ENCODE measurements at places on chromosomes 3 and 15.

DNA sequence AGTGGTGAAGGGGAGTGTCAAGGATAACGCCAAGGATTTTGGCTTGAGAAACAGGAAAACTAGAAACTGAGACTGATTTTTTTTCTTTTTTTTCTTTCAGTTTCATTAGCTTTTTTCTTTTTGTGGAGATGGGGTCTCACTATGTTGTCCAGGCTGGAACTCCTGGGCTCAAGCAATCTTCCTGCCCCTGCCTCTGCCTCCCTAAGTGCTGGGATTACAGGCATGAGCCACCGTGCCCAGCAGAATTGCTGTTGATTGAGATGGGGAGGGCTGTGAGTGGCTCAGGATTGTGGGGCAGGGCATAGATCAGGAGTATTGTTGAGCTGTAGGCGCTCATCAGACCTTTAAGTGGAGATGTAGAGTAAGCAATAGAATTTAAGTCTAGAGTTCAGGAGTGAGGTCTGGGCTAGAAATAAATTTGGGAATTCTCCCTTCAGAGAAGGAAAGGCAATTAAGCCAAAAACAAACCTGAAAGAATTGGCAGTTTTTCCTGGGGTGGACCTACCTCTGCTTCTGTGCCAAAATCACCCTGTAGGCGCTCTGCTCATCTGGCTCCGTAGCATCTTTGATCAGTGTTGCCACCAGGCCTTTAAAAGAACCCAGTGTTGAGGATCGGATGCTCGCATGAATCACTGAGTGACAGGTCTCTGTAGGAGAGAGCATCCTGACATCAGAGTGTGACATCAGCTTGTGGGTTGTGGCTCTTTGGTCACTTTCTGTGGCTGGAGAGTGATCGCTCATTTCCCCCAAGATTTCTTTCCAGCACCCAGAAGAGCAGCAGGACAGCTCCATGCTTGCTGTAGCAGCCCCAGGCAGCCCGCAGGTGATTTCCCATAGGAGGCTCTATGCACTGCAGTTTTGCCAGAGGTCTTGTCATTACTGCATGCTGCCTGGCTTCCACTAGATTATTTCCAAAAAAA, 15.8 kb downstream of the ABHD17C start:
- DNase-seq = no peak

- no peak for DNase-seq
Measured at GRCh38 chr3:15427981-15428380, 583 bp downstream of the EAF1 start.

GRCh38 chr3:65660000-65660598, 378.6 kb downstream of the MAGI1 start:
- DNase-seq = no peak

GRCh38 chr15:45128971-45129639, 574 bp downstream of the DUOXA1 start:
- no peak for DNase-seq

- no peak for DNase-seq
Measured at GRCh38 chr15:42721016-42721415, 15.9 kb downstream of the CDAN1 start.

GRCh38 chr3:54215521-54215920, 93.2 kb downstream of the CACNA2D3 start:
- DNase-seq = no peak

GRCh38 chr3:104846270-104846669, 520.4 kb upstream of the ALCAM start:
- DNase-seq = no peak

DNA sequence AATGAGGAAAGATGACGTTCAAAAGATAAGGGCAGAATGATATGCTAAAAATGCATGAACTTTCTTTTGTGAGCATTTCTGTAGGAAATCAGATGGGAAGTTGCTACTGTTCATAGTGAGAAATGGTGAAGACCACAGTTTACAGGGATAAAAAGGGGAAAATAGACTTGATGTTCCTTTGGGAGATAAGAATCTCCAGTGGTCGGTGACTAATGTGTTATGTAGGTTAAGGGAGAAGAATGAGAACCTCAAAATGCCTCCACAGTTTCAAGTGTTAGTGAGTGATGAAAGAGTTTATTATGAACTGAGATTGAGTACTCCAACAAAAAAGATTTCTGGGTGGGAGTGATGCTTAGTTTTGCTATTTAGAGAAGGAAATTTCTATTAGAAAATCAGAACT, 247.2 kb downstream of the LSAMP start:
- DNase-seq = no peak

- DNase-seq = no peak
Measured at GRCh38 chr3:114557791-114558190, 264.0 kb downstream of the TIGIT start.

DNA sequence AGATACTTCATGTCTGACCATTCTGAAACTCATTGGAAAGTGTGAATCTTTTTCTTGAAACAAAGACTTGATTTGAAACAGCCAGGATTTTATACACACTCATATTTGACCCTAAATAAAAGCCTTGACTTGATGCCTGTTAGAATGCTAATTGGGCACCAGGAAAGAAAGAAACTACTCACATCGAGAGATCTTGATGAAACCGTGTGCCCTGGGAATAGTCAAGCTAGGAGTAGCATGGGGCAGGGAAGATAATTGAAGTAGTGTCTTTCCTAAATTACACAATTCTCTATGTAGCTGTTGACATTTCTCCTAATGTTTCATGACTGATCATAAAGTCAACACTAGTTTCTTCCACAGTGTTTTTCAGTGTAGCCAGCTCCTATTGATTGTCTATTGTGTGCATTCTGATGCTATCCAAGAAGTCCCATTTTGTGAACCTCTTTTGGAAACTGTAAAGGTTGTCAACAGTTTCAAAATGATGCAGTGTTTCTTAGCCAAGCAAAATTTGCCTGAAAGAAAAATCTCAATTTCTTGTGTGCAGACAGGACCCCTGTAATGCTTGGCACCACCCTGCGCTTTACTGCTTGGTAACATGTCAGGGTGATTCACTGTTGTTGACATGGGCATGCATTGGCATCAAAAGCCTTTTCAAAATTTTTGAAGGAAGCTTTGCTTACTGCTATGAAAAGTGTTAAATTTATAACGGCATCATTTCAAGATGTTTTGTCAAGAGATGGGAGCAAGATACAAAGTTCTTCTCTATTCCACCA, 52.5 kb upstream of the OTOL1 start:
- no peak for DNase-seq

DNA sequence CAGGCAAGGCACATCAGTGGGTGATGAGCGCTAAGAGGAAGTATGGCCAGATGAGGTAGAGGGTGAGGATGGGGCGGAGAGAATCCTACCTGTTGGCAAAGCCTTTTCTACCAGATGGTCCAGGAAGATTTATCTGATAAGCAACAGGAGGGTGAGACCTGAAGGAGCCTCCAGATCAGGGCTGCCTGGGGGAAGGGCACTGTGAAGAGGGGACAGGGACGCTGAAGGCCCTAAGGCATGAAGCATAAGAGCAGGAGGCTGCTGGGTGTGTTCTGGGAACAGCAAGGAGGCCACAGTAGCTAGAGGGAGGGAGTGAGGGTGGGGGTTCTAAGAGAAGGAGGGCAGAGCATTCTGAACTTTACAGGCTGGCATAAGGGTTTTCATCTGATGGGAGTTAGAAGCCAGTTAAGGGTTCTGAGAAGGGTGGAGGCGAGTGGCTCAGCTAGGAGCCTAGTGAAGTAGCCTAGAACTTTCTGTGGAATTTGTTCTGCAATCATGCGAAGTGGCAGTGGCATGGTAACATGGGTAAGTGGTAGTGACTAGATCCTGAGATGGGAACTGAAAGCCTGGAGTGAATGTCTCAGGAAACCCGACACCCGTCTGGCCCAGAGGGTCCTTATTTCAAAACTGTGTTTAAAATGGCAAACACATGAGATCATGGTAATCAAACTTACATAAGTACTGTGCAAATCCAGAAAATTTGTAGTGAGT, 29.9 kb downstream of the CGNL1 start:
- no peak for DNase-seq

DNA sequence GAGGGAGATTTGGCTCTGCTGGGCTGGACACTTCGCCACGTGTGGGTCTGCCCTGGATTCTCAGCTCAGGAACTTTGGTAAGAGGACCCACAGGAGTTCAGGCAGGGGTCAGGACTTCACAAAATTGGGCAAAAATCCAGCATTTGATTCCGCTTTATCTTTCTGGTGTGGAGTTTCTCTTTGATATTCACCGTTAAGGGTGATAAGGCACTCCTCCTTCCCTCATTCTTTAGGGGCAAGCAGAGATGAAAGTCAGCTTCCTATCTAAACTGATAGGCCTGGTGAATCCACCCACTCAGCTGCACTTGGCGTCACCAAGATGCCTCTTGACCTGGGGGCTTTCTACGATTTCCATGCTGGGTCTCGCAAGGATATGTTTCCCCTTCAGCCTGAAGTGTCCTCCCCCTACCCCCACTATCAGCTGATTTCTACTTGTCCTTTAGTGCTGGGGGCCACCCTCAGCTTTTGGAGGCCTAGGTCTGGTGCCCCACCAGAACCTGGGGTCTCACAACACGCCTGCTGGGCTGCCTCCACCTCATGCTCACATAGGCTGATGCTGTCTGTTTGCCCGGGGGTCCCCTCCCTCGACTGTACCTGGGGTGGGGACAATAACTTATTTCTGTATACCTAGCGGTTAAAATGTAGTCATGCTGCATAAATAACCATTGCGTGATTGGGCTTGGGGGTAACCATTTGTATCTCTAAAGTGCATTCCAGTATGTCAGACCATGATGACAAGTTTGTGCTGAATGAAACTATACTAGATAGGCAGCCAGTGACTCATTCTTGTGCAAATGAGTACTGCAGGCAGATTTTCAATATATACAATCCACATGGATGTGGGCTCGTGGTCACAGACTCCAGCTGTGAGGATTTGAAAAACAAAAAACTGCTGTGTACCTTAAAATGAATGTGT, 248.3 kb downstream of the ADAMTS17 start:
- no peak for DNase-seq

- DNase-seq = no peak
Measured at GRCh38 chr15:75416584-75416983, 34.9 kb downstream of the SIN3A start.

- DNase-seq = no peak
Measured at GRCh38 chr3:31433679-31433992, 99.1 kb upstream of the STT3B start.

GRCh38 chr3:195508185-195508584, 34.9 kb downstream of the PPP1R2 start:
- no peak for DNase-seq

- no peak for DNase-seq
Measured at GRCh38 chr15:72315706-72316370, 4.1 kb downstream of the CELF6 start.

DNA sequence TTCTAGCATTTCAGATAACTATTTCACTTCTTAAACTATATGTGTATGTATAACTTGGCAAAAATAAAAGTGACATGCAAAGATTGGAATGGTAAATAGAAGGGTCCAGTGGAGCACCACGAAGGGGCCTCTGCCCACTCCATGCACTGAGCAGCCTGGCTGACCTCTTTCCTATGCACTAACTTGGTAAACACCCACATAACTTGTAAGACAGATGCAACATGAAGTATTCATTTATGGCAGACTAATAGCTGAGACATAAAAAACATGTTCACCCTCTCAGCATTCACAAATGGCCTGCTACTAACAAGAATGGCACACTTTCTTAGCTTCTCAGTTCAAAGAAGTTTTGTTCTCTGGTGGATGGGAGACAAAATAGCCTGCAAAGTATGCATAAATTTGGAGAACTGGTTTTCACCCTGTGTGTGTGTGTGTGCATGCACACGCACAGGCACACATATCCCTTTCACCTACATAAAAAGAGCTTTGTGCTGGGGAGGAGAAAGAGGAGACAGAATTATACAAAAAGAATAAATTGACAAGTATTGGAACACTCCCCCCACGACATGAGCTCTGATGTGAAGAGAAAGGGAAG, 26.5 kb upstream of the RYK start:
- no peak for DNase-seq

DNA sequence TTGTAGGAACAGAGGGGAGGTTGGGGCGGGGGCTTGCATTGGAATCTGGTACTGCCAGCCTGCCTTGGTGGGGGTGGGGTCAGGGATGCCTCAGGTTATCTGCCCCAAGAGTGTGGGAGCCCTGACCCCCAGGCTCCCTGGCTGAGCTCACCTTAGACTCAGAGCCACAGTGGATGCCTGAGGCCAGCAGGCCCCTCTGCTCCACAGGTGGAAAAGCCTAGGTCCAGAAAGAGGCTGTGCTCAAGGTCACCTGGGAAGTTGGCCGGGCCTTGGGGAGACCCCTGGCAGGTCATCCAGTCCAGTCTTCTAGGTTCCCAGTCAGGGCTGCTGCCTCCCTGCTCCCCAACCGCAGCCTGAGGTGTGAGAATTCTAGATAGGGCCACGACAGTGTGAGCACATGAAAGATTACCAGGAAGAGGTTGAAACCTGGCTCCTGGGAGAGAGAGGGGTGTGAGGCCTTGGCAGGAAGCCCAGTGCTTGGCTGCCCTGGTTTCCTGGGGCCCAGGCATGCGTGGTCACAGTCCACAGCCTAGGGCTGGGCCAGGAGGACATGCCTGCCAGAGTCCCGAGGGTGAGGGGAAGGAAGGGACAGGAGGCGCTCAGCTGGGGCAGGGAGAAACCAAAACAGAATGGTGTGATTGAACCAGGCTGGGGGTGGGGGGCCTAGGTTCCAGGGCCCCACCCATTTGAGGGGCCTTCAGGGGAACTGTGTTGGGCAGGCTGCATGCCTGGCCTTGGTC, 4.9 kb downstream of the HDAC11 start:
- DNase-seq = no peak

DNA sequence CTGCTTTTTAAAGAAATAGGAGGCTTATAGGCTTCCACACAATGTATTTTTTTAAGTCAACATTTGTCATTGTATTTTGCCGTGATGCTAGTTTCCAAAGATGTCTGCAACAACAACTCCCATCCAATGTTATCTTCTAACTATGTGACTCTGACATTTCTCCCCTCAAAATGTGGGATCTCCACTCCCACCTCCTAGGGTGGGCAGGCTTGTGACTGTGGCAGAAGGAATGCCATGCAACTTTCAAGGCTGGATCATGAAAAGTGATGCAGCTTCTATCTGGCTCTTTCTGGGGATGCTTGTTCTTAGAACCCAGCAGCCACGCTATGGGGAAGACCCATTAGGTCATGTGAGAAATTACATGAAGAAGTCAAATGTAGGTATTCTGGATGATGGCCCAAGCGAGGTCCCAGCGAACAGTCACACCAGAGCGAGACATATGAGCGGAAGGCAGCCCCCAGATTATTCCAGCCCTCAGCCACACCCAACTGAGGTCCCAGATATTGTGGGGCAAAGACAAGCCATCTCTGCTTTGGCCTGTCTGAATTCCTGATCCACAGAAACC, 124.3 kb downstream of the BDH1 start:
- no peak for DNase-seq

GRCh38 chr15:52078876-52079700, 33.5 kb downstream of the BCL2L10 start:
- DNase-seq = peak; percentile 60

GRCh38 chr15:31447931-31448634, 121.4 kb downstream of the KLF13 start:
- DNase-seq = no peak
